ENCODE measurements at places on chromosomes 2 and 18.

DNA sequence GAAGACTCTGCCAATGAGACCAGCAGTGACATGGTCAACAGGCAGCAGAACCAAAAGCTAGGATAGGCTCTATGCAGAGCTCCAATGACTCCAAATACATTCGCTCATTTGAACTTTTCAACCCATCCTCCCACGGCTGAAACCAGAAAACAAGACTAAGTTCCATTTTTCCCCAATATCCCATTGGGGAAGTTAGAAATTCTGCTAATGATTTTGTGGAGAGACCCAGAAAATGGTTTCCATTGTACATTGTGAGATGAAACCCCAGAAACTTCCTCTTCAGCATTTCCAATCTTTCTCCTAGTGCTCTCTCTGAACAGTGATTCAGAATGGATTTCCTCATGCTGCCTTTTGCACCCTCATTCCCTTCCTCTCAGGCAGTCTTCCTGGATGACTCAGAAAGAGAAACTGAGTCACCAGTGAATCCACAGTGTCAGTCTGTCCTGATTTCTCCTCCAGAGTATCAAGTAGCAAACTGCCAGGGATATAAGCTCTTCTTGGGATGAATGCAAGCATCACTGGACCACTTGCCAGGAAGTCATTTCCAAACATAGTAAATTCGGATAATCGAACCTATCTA lies 467.7 kb upstream of the ID2 start:
- DNase-seq, result no peak

GRCh38 chr2:44758591-44758990 lies 182.9 kb upstream of the SIX3 start:
- DNase-seq, result no peak

GRCh38 chr2:240060977-240061591 lies 7.8 kb upstream of the OR6B3 start:
- peak; percentile 42 for DNase-seq

DNA sequence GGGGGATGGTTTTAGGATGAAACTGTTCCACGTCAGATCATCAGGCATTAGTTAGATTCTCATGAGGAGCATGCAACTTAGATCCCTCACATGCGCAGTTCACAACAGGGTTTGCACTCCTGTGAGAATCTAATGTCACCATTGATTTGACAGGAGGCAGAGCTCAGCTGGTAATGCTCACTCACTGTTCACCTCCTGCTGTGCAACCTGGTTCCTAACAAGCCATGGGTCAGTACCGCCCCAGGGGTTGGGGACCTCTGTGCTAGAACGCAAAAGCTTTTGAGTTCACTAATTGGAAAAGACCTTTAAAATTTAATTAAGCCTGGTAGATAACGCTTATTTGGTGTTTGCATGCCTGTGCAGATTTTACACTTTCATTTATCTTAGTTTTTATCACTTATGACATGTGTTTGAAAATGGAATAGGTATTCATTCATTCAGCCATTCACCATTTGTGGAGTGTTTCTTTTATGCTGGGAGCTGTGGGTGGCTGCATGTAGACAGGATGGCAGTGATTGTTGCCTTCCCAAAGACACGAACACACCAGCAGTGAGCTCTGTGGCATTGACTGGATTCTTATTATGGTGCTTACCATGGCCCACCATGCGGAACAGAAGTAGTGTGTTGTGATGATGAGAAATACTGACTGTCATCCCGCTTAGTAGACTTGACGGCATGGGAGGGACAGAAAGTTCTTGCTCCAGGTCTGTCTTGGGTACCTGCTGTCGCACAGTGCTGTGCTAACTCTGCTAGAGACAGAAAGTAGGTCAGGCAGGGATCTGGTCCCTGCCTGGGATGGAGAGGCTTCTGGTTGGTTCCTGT lies 6.4 kb downstream of the RAB31 start:
- no peak for DNase-seq

GRCh38 chr2:74593826-74594772 lies 39.6 kb downstream of the DOK1 start:
- DNase-seq, result no peak

GRCh38 chr2:200616193-200616592 lies 30.4 kb downstream of the AOX1 start:
- DNase-seq, result no peak

DNA sequence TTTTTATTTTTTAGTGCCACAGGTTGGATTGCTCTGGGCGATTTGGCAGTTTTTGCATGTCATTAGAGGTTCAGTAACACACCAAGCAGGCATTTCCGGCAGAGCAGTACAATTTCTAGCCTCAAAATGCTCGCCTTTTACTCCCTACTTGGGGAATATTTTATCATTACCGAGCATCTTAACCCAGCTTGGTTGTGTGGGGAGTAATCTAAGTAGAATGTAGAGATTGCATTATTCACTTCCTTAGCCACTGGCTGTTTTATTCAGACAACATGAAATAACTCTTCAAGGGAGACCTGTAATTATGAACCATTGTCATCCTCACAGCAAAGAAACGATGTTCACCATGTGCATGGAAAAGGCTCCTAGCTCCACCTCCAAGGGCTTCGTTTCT lies 13.1 kb downstream of the GRP start:
- DNase-seq, result no peak

DNA sequence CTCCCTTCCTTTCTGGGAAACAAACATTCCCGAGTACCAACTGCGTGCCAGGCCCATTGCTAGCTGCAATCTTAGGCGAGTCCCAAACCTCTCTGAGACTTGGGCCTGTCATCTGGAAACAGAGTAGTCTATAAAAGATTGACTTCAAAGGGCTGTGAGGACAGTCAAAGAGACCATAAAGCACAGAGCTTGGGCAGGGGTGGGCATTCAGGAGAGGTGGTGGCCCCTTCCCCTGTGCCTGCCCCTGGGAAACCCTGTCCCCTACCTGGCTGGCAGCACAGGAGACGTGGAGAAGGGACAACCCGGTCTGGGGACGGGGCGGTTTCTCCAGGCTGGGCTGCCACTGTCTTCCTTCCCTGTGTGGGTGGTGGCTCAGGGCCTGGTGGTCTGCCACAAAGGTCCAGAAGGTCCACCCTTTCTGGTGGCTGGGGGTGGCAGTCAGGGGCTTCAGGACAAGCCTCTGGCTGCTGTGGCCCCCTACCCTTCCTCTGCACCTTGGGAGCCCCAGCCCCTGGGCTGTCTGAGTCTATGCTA lies 33.9 kb upstream of the FOSL2 start:
- peak; percentile 33 for DNase-seq

DNA sequence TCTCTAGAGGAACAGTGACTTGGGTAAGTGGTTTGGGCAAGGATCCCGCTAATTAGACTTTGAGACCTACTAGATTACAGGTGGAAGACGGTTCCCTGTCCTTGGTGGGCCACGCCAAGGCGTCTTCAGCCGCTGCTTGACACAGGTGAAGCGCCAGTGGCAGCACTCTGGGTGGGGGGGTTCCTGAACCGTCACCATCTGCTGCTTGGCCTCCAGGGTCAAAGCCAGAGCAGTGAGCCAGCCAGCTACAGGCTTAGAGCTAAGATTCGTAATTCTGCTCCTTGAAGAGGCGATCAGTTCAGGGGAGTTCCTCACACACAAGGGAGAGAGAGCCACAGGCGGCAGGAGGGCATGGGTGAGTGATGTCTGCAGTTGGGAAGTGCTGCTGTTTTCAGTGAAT lies 39.4 kb upstream of the RBM44 start:
- DNase-seq, result no peak

DNA sequence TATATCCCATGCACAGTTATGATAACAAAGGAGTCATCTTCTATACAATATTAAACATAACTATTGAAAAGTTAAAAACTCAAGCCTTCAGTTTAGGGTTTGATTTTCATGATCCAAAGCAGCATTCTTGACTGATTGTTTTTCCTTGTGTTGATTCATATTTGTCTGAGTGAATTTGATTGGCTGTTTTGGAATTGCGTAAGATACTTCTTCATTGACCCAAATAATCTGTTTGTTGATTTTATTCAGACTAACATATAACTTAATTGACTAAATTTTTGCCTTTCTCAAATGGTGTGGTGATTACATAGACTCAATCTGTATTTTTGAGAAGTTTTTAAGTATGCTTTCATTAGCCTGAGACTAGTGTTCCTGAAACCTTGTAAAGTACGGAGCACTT lies 305.7 kb upstream of the TNP1 start:
- DNase-seq, result no peak

DNA sequence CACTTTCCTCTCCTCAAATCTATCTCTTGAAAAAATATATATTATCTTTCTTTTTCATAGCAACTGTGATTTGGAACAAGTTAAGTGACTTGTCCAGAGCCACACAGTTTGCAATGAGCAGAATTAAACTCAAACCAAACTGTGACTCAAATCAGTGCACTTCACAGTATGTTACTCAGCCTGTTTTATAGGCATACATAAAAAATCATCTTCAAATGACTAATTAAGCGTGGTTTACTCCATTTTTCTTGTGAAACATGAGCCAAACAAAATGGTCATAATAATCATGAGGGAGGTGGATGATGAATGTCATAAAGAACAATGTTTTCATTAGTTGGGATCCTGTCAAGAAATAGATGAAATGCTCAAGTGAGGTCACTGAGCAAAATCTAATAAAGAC lies 6.1 kb upstream of the CCDC178 start:
- no peak for DNase-seq

GRCh38 chr2:23323917-23324680 lies 60.9 kb upstream of the KLHL29 start:
- DNase-seq, result no peak

DNA sequence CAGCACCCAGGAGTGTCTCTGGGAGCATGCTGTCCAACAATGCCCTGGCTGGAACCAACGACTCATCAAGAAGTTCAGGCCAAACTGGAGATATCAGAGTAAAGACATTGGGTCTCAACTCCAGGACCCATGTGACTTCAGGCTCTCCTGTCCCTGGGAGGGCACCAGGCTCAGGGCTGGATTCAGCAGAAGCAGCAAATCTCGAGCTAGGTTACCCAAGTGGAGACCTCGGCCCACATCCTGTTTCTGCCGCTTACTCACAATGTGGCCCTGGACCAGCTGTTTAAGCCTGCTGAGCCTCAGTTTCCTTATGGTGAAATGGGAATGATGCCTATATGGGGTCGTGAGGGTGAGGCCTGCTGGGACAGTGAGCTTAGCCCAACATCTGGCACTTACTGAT lies 9.3 kb upstream of the OTOF start:
- no peak for DNase-seq
